Stromal cell of bone marrow (primary cell): ENCODE measurements at places on chromosomes 2 and 18.
A peak's percentile ranks its signal among the peaks of the same experiment; 100 is the strongest.

DNA sequence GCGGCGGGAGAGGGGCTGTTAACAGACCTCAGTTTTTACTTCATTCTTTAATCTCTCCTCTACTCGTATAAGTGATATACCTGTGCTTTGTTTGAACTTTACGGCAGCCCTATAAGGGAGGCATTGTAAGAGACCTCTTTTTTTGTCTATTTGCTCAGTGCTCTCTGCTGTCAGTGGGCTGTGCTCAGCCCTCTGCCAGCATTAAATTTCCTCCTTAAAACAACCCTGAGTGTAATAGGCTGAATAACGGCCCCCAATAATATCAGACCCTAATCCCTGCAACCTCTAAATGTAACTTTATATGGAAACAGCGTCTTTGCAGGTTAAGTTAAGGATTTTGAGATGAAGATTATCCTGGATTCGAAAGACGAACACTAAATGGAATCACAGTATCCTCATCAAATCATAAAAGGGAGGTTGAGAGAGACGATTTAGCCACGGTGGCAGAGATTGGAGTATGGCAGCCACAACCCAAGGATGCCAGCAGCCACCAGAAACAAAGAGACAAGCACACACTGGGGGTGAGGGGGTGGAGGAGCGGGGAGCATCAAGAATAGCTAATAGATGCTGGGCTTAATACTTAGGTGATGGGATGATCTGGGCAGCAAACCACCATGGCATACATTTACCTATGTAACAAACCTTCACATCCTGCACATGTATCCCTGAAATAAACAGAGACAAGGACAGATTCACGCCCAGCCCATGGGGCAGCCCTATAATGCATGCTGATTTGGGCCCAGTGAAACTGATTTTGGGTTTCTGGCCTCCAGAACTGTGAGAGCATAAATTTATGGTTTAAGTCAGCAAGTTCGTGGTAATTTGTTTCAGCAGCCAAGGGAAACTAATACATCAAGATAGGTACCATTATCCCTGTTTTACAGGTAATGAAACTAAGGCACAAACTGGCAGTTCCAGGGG is 894 bp upstream of the FARSB start:
- no peak for DNase-seq

GRCh38 chr2:67755156-67755882 is 307.5 kb downstream of the C1D start:
- DNase-seq: no peak

GRCh38 chr2:142056784-142057183 is 74.0 kb downstream of the LRP1B start:
- DNase-seq: no peak

DNA sequence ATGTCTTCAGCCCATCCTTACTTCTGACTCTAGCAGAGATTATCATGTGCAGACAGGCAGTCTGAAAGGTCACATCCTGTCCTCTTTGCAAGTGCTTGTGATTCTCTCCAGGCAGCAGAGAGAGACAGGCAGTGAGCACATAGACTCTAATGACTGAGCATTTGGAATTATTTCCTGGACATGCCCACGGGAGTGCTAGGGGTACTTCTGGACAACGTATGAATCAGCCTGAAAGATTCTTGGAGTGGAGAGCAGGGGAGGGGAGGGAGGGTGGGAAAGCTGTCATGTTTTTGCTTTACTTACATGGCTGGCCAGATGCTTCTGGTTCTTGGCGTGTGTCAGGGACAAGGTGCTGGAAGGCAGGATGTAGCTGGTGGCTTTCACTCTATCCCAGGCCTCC is 150.6 kb downstream of the RIF1 start:
- DNase-seq: peak; percentile 48

- DNase-seq: no peak
These were observed 22.1 kb upstream of the OTOS start for GRCh38 chr2:240162531-240162930.

DNA sequence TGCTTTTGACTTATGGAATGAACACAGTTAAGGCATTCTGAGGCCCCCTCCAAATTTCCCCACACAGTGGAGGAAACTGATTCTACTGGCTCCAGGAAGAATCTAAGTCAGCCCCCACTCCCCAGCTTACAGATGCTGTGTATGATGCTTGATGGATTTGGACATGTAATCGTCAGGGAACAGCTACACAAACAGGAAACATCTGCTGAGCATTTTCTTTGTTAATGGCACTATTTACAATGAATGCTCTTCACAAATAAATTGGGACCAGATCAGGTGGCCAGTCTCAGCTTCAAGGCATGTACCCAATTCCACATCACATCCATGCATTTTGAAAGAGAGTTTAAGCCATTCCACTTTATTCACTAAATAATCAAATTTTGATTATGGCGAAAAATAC is 562.3 kb downstream of the SOX11 start:
- no peak for DNase-seq

- DNase-seq: no peak
These were observed 6.1 kb upstream of the FAM171B start for GRCh38 chr2:186687807-186688211.

DNA sequence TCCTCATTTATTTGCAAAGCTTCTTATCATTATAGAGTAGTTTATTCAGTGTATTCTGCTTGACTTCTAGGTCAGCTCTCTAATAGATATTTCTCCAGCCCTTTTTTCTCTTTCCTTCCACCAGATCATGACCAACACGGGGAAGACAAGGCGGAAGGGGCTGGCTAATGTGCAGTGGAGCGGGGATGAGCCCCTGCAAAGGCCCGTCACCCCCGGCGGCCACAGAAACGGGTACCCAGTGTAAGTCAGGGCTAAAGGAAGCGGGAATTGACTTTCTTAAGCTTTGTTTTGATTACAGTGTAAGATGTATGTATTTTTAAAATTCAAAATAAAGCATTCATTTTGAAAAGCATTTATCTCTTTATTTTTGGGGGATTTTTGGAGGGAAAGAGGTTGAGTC is 50.7 kb upstream of the B3GNT7 start:
- no peak for DNase-seq

DNA sequence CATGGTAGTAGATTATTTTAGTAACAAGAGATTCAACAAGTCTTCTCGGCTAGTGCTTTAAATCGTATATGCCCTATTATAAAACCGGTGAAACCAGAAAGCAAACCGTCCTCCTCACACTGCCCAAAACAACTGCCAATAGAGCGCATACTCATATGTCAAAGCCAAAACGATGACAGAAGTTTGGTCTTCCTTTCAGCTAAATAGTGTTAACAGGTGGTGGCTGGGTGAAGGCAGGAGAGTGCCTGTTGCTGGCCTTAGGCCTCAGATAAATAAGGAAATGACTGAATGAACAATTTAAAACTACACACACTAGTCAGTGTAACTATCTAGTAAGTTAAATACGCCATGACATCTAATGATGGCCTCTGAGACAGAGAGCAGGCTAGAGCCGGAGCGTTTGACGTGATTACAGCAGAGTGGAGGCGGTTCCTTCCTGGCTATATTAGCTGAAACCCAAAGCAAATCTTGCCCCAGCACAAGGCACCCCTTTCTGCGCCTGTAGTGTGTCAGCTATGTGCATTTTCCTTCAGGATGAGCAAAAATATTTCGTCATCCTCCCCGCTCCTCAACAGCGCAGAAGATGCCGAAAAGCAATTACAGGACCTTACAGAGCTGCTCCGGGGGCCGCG is 1.6 kb downstream of the LONRF2 start:
- no peak for DNase-seq

DNA sequence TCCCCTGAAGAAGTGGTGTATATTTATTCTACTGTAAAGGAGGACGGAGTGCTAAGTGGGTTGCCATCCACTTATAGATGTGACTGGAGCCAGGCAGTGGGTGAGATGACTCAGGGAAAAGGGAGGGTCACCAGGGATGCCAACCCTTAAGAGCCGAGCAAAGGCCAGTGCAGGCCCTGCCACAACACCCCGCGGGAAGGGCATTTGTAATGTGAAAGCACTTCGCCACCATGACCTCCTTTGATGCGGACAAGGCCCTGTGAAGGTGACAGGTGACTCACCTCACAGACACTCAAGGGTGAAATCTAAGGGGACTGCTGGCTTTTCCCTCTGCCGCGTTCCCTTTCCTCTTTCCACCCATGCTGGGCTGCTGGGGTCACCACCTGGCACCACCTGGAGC is 50.2 kb upstream of the MRPL33 start:
- no peak for DNase-seq

GRCh38 chr18:32930695-32931301 is 158.0 kb upstream of the KLHL14 start:
- no peak for DNase-seq

GRCh38 chr2:211900000-211900399 is 638.6 kb downstream of the ERBB4 start:
- no peak for DNase-seq

DNA sequence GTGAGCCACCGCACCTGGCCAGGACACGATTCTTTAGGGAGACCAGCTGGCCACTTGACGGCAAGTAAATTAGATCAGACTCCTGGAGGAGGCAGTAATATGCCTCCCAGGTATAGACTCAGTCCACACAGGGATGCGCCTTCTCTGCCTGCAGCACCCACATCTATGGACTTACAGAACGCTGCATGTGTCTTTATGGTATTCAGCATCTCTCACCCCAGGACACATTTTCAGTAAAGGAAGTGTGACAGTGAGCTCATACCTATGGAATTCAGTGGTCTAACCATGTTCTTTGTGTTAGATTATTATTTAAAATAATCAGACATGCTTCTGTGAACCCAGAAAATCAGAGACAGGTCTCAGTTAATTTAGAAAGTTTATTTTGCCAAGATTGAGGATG is 5.9 kb upstream of the NARS1 start:
- no peak for DNase-seq

DNA sequence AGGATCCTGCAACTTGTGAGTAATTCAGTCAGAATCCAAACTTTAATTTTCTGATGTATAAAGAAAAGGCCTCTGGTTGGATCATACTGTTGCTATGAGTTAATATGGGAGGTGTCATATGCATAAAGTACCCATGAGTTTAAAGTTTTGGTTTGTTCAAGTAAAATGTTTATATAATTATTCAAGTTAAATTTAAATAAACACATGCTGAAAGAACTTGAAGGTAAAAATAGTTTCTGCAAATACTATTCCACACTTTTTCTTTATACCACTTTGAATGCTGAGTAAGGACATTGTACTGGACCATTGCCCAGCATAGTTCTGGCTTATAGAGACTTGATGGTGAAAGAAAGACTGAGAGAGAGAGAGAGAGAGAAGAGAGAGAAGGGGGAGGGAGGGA is 30.7 kb downstream of the PKP4 start:
- peak; percentile 28 for DNase-seq

GRCh38 chr18:58315739-58316215 is 271.8 kb downstream of the NEDD4L start:
- DNase-seq: no peak

DNA sequence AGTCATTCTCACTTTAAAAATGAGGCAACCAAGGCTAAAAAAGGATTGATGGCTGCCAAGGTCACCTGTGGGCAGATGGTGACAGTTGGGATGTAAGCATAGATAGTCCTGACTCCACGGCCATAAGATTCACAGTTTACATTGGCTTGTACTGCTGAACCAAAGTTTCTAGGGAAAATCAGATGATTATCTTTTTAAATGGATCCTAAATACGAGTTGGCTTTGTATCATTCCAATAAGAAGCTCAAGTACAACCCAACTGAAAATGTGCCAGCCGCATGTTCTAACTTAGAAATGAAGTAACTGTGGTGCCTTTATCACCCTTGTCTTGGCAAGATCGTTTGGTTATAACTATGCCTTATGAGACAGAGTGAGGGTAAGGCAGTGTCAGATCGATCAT is 27.6 kb downstream of the HK2 start:
- DNase-seq: no peak

GRCh38 chr2:153047220-153047619 is 328.8 kb downstream of the ARL6IP6 start:
- DNase-seq: no peak

DNA sequence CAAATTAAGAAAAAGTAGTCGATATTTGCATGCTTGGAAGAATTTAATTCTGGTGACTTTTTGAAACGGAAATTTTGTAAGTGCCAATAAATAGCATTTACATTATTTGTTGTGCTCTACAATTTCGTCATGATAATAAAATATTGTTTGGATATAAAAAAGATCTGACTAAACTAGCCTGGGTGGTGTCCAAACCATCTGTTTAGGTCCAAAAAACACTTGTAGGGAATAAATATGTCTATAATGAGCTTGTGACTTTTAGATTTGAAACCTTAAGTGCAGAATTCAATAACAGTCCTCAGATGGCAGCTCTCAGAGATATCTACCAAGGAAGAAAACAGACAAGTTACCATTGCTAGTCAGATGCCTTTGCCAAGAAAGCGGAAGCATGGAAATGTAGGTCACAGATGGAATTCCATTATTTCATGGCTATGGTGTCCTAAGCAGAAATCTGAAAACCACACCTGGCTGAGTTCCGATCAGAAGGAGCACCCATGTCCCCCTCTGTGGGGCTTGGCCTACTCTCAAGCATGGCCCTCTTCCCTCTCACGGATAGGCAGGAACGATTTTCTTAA is 731.1 kb downstream of the RNF144A start:
- no peak for DNase-seq

GRCh38 chr2:134287323-134287722 is 33.5 kb downstream of the MGAT5 start:
- no peak for DNase-seq

DNA sequence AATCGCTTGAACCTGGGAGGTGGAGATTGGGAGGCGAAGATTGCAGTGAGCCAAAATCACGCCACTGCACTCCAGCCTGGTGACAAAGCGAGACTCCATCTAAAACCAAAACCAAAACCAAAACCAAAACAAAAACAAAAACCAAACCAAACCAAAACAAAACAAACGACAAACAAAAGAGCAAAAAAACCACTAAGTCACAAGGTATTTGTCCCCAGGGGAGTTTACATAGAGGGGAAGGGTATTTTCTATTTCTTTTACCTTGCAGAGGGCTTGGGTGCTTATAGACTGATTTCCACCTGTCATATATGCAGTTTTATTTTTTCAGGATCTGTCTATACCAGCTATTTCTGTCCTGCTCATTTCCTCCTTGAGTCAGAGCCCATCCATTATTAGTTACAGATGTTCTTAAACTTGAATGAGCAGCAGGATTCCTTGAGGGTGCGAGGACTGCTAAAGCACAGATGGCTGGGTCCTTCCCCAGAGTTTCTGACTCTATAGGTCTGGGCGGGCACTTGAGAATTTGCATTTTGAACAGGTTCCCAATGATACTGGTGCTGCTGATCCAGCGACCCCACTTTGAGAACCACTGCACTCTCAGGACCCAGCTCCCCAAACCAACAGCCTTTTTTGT is 102.2 kb upstream of the UXS1 start:
- DNase-seq: peak; percentile 0

GRCh38 chr2:85998071-85998991 is 107.4 kb downstream of the POLR1A start:
- DNase-seq: peak; percentile 67

DNA sequence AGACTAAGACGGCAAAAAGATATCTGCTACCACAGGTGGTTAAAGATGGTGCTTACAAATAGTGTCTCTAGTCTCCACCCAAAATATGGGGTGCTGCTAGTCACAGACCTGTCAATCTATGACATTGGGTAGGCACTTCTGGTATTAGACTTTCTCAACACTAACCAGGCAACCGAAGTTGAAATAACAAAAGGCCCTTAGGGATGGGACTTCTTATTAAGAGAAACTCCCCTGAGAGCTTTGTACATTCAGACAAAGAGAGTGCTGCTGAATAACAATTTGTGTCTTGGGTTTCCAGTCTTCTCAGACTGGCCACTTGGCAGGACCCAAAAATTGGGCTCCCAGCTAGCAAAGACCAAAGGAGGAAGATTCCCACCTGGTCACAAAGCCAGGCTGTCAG is 310.0 kb downstream of the CNTNAP5 start:
- DNase-seq: no peak
